Activated naive CD4-positive, alpha-beta T cell treated with anti-CD3 and anti-CD28 coated beads, Interleukin-2, amount 50 U/mL, for 72 hours (primary cell): ENCODE measurements at places on chromosomes 7 and 10.

DNA sequence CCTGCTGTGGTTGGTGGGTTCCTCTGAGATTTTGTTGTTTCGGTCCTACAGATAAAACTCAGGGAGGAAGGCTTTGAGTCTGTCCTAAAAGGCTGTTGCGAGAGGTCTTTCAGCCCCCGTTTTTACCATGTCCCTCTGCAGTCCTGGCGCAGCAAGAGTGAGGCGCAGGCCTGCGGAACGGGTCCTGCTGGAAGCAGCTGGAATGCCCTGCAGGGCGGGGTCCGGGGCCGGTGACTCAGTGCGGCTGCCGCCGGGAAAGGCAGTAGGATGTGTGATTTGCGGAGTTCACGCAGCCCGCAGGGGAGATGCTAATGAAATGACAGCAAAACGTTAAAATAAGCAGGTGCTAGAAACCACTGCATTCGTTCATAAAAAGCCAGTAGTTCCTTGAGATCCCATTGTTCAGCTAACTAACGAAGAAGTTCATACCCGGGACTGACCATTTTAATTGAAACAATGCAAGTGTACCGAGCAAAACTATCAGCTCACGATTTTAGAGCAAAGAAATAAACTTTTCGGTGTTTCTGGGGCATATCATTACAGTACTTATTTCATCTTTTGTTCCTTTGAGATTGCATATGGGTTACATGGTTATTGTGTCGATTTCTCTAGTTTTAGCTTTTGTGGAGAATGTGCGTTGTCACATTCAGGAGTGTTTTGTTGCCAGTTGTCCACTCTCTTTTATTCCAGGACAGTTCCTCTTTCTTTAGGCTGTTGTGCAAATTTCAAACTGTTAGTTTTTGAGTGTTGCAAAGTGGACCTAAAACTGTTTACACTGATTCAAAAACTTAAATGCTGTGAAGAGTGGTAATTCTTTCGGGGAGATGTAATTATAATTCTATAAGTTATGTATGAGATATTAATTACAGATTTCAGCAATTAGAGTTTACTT is 783 bp downstream of the ANLN start:
- DNase-seq: peak; percentile 88

GRCh38 chr7:12207046-12207445 is 4.0 kb upstream of the TMEM106B start:
- no peak for DNase-seq

GRCh38 chr10:133324198-133324792 is 12.4 kb downstream of the CALY start:
- no peak for DNase-seq

- no peak for DNase-seq
These were observed 1212.8 kb downstream of the REEP3 start for GRCh38 chr10:64733980-64734379.

GRCh38 chr10:80465451-80465835 is 11.3 kb downstream of the TSPAN14 start:
- DNase-seq: no peak

DNA sequence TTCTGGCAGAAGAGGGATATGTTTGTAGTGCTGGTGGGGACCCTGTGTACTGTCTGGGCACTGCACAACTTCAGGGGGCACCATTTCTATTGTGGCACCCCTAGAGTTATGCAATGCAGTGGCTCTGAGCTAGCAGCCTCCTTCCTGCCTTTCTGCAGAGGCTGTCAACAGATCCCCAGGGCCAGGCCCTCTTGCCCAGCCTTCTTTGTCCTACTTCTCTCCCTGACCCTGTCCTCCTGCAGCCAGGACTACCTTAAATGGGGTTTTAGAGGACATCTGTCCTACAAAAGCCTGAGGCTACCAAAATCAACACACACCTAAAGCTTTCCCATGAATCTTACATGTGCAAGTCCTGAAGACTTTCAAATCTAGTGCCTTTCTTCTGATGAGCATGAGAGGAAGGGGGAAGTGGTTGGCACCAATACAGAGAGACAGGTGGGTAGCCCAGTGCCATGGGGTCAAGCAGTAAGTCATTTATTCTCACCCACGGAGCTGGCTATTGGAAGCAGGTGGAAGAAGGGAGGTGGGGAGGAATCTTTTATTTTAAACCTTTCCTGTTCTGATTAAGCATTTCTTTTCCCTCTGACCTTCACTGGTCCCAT is 2.4 kb downstream of the SPOCK2 start:
- no peak for DNase-seq

DNA sequence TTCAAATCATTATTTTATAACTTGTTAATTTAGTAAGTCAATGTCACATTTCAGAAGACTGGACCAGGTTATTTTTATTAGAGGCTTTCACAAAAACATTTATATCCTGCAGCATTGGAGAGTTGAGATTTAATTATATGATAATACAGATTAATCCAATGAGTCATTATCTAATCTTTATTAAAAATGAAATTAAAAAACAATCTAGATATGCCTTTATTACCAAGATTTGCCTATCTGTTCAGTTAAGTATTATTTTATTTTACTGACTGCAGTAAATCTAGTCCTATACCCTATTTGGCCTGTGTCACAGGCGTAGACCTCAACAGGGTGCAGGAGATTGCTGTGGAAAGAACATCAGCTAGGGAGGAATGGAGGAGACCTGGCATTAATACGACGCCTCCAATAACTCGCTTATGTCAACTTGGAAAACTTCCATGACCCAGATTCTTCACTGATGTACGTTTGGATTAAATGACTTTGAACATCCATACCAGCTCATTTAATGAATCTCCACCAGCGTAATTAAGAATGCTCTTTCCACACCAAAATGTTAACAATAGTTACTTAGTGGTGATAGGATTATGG is 18.2 kb downstream of the PAXIP1 start:
- no peak for DNase-seq

- DNase-seq: peak; percentile 20
These were observed 216.1 kb upstream of the ZMIZ1 start for GRCh38 chr10:78852466-78853240.

DNA sequence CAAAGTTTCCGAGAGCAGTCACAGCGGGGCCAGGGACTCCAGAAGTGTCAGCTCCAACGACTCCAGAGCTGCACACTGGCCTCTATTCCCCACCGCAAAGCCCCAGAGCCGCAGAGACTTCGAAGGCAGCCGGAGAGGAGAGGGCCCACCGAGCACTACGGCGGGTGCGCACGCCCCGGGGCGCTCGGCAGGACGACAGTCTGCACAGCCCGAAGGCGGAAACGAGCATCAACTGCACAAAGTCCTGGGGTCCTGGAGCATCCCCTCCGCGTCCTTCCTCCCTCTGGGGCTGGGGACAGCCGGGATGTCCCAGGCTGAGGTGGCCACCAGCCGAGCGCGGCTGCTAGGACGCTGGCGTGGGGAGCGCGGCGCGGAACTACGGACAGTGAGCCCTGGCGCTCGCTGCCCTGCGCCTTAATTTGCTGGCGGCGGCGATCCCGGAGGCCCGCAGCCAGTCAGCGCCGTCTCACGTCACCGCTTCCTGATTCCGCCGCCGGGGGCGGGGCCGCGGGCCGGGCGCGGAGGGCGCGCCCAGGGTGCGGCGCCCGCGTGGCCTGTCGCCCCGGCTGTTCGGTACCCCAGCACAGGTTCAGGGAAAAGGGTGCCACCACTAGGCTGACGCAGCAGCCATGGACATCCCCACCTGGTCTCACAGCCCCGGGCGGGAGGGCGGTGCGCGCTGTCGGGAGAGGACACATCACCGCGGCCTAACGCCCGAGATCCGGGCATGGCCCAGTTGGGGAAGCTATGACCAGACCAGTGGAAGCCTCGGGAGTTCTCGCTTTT is at the start of gene TBX20:
Gene TBX20 (minus strand): TSS at position 391 of the 786 bp plus-strand sequence. CDS start 480 bp downstream, outside the sequence.
- DNase-seq: no peak

DNA sequence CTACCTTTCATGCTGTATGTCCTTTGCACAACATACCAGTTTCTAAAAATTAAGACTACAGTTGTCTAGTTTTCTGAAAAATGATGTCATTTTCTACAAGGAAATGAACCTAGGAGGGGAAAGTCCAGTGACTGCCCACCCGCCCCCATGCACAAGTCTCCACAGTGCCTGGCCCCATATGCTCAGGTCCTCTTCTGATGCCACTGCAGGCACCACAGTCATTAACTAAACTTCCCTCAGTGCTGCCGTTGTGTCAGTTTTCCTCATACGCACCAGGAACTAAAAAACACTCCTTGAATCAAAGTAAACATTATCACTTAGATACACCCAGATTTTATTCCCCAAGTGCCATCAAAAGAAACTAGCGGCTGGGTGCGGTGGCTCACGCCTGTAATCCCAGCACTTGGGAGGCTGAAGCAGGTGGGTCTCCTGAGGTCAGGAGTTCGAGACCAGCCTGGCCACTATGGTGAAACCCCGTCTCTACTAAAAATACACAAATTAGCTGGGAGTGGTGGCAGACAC is 6.9 kb upstream of the TNS3 start:
- DNase-seq: no peak

DNA sequence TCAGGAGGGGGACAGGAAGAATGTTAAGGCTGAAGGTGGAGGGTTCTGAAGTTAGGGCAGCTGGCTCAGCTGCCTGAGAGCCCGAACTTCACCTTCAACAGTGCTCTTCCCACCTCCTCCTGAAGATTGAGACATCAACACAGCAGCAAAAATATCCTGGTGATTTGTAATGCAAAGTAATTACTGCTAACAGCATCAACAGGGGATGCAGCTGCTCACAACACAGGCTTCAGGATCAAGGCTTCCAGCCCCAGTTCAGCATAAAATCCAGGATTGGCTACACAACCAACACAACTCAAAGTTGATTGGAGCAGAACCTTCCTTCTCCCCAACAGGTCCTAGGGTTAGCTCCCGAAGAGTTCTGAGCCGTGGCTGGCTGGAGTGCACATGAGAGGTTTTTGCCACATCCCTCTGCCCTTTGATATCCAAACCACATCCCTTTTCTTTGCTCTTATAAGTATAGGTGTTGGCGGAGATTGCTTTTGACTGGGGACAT is 242.4 kb downstream of the KIAA1217 start:
- DNase-seq: no peak

GRCh38 chr10:34150103-34150502 is 665.0 kb downstream of the PARD3 start:
- no peak for DNase-seq

GRCh38 chr10:5514226-5514850 is 10.4 kb upstream of the CALML3 start:
- no peak for DNase-seq

- DNase-seq: no peak
These were observed 2.1 kb downstream of the CLDN15 start for GRCh38 chr7:101235522-101235921.

- DNase-seq: no peak
These were observed 41.3 kb downstream of the CALD1 start for GRCh38 chr7:134820778-134821177.

GRCh38 chr10:62885684-62886461 is 69.7 kb upstream of the EGR2 start:
- no peak for DNase-seq
